ENCODE measurements at places on chromosomes 4 and X.
A peak's percentile ranks its signal among the peaks of the same experiment; 100 is the strongest.

DNA sequence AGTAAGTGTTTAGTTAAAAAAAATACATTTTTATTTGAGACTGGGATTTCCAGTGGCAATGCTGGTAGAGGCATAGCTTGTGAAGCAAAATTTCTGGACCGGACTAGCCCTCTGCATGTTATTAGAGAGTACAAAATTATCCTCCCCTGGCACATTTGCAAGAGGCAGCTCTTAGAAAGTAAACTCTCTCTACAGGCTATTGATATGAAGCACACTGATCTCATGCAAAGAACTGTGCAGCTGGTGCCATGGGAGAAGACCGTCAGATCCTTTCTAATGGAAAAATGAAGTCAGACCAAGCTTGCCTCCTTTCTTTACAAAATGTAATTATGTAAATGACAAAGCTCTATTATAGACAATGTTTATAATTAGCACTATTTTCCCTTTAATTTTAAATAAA is 2717.2 kb downstream of the PCDH7 start:
- DNase-seq: no peak

- DNase-seq: no peak
These were observed 17.2 kb upstream of the PRDM5 start for GRCh38 chr4:120939693-120940092.

DNA sequence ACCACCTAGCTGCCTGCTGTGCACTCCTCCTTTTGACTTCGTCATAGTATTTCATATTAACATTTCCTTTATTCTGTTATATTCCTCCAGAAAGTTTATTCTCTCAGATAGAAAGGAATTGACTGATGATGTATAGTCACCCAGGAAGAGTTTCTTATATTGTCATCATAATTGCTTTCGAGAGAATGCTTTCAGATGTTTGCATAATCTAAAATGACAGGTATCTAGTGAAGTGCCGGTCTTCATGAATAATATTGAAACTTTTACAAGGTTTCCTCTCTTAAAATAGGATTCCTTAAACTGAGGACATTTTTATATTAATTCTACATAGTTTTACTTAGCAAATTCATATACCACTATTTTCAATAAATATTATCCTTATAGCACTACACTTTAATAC is 10.1 kb downstream of the SEC24D start:
- no peak for DNase-seq

- DNase-seq: no peak
These were observed 336.3 kb upstream of the BMP3 start for GRCh38 chr4:80694171-80694570.

DNA sequence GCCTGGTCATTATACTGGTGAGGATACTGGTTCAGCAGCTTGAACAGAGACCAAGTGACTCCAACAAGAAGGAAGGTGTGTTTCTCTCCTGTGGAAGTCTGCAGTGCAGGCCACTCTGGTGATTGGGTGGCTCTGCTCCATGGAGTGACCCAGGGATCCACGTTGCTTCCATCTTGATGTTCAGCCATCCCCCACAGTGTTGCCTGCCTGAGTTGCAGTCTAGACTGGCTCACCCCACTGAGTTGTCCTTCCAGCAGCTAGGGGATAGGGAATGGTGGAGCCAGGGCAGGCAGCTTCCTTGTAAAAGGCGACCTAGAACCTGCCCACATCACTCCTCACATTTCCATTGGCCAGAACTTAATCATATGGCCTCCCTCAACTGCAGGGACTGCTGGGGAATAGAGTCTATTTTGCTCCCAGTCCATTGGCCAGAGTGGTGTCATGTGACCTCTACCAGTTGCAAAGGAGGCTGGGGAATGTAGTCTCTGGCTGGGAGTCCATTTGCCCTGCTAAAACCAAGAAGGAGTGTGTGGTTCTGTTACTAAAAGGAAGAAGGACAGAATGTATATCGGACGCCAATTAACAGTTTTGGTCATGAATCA is 8.0 kb downstream of the MAN2B2 start:
- DNase-seq: peak; percentile 14

DNA sequence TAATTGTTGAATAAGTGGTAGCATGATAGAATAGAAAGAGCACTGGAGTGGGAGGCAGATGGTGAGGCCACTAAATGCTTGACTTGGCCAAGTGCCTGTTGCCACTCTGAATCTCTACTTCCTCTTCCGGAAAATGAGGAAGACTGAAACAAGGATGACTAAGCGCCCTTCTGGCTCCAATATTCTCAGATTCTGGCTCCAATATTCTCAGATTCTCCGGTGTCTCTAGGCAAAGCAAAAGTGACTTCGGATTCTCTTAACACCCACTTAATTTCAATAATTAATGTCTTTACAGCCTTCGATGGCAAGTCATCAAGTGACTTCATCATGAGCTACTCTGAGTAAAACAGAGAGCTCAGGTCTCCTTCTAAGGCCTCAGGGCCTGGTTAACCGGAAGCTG is 402.2 kb upstream of the FGF13 start:
- DNase-seq: peak; percentile 4

- DNase-seq: no peak
These were observed 176.3 kb downstream of the ENOX2 start for GRCh38 chrX:130726661-130727060.

GRCh38 chrX:22383988-22384387 is 111.3 kb downstream of the CBLL2 start:
- DNase-seq: no peak

All from HL-60 (cell line).